ENCODE measurements at places on chromosomes 12 and 14.
A peak's percentile ranks its signal among the peaks of the same experiment; 100 is the strongest.

DNA sequence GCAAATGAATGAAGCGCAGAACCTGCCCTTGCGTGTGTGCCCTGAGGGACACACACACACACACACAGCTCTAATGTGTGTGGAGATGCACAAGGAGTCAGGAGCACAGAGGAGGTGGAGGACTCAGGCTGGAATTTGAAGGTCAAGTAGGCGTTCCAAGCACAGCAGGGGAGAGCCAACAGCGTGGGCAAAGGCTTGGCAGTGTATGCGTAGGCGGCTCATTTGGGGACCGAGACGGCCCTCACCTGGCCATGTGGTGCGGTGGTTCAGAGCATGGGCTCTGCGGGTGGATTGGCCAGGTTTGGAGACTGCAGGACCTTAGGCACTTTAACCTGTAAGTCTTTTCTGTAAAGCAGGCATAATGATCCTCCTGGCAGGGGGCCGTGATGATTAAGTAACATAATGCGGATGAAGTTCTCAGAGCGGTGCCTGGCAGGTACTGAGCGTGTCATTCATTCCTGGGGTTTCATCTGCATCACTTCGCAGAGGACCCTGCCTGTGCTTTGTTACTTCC is 69.5 kb upstream of the SLC24A4 start:
- no peak for DNase-seq

- no peak for DNase-seq
These were observed 375.0 kb downstream of the DPF3 start for GRCh38 chr14:72518809-72519377.

GRCh38 chr12:124921200-124922031 is 7.0 kb upstream of the UBC start:
- peak; percentile 72 for DNase-seq

- DNase-seq, result no peak
These were observed 23.5 kb upstream of the GPR68 start for GRCh38 chr14:91267965-91268437.

DNA sequence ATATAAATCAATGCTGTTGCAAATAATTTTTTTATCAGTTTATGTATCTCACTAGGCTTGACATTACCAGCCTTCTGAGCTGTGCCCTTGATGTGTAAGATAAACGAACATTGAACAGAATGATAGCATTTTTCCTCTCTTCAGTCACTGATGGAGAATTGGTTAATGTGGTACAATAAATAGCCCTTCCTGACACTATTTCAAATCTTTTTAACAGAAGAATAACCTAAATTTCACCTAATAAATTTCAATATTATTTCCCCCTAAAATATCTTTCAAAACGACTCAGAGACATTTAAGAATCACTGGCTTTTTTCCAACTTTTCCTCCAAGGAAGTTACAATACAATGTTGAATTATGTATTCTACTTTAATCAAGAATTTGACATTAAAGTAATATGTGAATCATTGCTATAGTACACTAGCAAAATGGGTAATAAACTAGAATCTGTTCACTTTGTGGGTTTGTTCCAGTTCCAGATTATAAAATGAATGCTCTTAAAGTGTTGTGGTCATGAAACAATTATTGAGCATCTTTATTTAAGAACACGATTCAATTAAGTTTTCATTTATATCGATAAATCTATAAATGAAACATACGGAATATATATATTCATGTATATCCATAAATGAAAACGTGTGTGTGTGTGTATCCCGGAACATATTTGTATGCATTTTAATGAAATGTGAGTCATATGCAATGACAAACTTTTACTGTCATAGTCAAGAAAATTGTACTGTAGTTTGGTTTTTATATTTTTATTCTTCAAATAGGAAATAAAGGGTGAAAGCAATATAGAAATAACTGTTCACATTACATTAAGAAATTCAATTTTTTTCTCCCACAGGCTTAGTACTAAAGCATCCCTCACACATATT is 2.5 kb upstream of the ATP2B1 start:
- DNase-seq, result peak; percentile 21

DNA sequence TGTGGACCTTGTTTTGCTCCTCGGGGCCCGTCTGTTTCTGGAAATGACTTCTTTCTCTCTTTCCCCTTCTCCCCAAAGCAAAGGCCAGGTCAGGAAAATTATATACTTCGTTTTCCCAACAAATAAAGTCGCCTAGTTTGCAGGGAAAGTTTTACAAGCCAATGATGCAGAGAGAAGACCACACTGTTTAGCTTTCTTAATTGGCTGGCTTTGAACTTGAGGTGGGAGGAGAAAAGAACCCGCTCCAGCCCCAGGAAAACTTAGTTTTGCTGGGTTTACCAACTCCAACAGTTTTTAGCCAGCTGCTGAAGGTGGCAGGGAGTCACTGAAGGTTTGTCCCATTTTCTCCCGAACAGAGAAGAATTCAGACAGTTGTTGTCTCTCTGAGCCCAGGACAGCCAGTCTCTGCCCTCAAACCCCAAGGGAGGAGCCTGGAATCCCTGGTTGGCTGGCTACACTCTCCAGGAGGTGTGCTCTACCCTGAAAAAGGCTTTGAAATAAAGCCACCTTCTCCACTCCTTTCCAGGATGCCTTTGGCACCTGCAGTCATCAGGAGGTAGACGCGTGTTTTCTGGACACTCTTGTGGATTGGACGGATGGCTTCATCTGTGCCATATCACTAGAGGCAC is 24.8 kb downstream of the BCL11B start:
- DNase-seq, result no peak

DNA sequence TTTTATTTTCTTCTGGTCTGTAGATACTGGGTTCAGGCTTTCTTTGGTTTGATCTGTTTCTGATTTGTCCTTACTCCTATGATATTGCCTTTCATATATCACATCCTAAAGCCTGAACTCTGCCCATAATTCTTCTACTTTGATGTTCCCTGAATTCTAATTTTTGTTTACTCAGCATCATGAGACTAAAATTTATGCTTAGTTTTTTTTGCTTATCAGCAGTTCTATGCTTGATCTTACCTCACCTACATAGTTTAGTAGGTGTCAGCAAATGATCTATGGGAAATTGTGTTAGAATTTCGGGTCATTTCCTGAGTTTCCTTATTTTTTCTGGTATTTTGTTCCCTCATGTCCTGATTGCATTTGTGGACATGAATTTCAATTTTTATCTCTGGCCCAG is 94.2 kb downstream of the TMEM117 start:
- no peak for DNase-seq

GRCh38 chr14:44981198-44981597 is 19.2 kb downstream of the TOGARAM1 start:
- DNase-seq, result no peak

DNA sequence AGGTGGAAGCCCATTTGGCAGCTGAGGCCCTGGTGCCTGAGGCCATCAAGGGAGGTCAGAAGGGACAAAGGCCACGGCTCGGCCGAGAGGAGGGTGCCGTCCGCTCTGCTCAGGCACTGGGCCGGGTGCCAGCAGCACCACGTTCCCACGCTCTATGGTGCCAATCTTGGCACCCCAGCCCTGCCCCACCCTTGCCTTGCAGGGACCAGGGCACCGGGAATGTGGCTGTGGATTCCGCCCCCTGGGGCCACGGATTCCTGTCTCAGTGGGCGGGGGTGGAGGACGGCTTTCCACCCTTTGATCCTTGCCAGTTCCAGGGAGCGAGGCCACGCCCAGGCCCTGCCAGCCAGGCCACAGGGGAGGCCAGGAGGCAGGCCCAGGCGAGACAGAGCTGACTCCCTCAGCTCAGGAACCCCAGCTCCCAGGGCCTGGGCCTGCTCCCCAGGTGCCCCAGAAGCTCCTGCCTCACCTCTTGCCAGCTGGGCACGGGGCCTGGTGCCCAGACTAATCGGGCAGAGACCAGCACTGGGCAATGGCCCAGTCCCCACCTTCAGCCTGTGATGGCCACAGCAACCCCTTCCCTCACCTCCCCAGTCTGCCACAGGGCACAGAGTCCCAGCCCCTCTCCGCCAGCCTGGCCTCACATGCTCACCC is 26.4 kb upstream of the GPR132 start:
- no peak for DNase-seq

- no peak for DNase-seq
These were observed 747.6 kb upstream of the LRFN5 start for GRCh38 chr14:40859055-40859454.

- no peak for DNase-seq
These were observed 79.4 kb downstream of the ST8SIA1 start for GRCh38 chr12:22255097-22255496.

GRCh38 chr14:67514650-67515385 is 18.3 kb upstream of the PLEKHH1 start:
- DNase-seq, result peak; percentile 15

DNA sequence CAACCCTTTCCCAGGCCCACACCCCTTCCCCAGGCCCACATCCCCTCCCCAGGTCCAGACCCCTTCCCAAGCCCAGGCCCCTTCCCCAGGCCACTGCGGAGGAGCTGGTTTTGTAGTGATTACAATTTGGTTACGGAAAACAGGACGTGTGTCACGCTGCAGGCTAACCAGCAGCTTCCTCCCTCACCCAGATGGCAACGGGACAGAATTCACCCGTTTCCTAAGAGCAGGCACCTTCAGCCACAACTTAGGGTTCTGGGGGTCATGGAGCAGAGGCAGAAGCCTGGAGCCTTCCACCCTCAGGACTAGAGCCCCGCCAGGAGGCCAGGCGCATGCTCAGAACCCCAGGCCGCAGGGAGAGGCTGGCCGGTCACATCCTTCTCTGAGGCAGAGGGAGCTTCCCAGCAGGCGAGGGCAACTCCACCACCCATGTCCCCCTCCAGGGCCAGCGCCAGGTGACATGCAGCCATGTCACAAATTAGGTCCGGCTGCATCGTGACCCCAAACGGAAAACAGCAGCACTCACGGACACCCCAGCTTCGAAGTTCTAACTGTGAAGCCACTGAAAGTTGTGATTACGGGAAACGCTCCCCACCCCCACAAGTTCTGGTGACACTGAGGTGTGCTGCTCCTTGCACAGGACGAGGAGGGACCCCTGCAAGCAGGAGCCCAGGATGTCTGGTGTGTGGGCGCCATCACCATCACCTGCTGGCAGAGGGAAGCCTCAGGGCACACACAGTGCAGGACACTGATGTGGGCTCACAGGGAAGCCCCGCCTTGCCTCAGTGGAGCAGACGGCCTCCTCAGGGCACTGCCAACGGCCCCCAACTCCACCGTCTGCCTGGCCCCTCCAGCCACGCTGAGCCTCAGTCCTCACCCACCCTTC is 7.7 kb downstream of the BRF1 start:
- DNase-seq, result peak; percentile 64

GRCh38 chr14:65373671-65374039 is 38.9 kb upstream of the FUT8 start:
- DNase-seq, result no peak

GRCh38 chr12:116563262-116563661 is 4.1 kb downstream of the MAP1LC3B2 start:
- DNase-seq, result no peak

DNA sequence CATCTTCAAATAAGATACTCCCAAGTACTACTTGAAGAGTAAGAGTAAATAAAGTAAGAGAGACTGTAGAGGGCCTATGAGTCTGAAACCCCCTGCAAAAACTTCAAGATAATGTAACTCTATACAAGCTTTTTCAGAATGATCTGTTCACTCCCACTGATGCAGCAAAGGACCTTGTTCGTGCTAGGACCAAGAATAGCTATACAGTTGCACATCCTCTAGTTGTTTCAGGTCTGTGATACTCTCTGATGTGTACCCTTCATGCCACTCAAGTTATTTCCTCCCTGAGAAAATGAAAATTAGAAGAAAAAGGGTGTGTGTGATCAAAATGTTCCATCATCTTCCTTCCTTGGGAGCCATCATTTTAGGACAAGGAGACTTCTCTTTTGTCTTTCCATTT is 204.4 kb downstream of the ALX1 start:
- DNase-seq, result no peak

DNA sequence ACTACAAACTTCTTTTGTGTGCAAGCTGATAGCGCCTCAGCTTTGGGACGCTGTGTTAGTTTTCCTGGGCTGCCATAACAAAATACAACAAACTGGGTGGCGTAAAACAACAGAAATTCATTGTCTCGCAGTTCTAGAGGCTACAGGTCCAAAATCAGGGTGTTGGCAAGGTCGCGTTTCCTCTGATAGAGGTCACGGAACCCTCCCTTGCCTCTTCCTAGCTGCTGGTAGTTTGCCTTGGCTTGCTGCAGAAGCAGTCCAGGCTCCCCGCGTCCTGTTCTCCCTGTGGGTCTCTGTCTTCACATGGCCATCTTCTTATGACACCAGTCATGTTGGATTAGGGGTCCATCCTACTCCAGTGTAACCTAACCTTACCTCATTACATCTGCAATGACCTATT is 32.8 kb upstream of the PTGR2 start:
- DNase-seq, result no peak

GRCh38 chr12:69984241-69984640 is 159.2 kb downstream of the MYRFL start:
- no peak for DNase-seq

- no peak for DNase-seq
These were observed at the start of gene ZNF385A for GRCh38 chr12:54384591-54385041. ZNF385A (minus strand) TSS chr12:54384733; CDS start chr12:54384514, 219 bp downstream.

- no peak for DNase-seq
These were observed 47.8 kb upstream of the KIF21A start for GRCh38 chr12:39490500-39491282.

- no peak for DNase-seq
These were observed 71.2 kb upstream of the ESRRB start for GRCh38 chr14:76304536-76305267.

GRCh38 chr12:52579468-52580465 is 6.1 kb upstream of the KRT74 start:
- no peak for DNase-seq

DNA sequence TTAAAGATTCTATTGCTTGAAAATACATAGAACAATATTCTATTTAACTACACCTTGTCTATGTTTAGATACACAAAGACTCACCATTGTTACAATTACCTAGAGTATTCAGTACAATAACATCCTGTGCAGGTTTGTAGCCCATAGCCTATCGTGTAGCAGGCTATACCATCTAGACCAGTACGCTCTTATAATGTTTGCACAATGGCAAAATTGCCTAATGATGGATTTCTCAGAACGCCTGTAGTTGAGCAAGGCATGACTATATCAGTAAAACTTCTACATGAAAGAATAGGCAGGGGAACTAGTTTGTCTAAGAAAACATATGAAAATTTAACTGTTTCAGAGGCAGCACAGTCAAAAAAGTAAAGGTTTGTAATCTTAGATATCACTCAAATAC is 375.9 kb downstream of the DAD1 start:
- no peak for DNase-seq

GRCh38 chr14:88452231-88452630 is 66.8 kb downstream of the SPATA7 start:
- DNase-seq, result no peak

DNA sequence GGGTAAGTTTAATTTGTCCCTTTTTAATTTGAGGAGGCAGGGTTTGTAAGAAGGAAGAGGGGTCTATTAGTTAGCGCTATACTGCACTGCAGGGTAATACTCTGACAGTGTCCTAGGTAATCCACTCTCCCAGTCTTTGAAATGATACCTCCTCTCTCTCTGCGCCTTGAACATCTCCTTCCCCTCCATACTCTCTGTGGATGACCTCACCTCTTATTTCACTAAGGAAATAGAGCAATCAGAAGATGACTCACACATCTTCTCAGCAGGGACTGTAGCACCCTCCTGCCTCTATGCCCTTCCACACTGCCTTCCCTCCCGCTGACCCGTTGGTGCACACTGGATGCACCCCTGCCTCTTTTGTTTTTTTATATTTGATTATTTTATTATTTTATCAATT is 94.2 kb downstream of the GRIP1 start:
- no peak for DNase-seq

- DNase-seq, result no peak
These were observed 77.2 kb upstream of the PRICKLE1 start for GRCh38 chr12:42666671-42667243.

- DNase-seq, result peak; percentile 51
These were observed 71.4 kb upstream of the ACTN1 start for GRCh38 chr14:69050240-69051184.

Measured in endothelial cell of umbilical vein (primary cell).